ENCODE measurements at places on chromosomes 2 and 18.

GRCh38 chr2:217023611-217024010 lies 163.7 kb upstream of the TNP1 start:
- DNase-seq = no peak

DNA sequence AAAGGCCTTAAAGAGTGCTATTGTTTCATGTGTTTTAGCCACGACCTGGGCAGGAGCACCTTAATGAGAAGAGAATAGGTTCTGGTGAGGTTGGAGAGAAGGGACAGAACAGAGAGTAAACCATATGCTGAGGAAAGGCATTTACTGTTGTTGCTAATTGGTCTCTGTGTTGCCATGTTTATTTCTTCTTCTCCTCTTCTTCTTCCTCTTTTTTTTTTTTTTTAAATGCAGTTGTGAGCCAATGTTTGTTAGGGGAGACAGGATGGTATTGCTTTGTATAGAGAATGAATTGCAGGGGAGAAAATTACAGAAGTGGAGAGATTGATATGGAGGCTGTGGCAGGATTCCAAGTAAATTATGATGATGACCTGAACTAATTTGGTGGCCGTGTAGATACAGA lies 2.6 kb downstream of the SCN9A start:
- no peak for DNase-seq

DNA sequence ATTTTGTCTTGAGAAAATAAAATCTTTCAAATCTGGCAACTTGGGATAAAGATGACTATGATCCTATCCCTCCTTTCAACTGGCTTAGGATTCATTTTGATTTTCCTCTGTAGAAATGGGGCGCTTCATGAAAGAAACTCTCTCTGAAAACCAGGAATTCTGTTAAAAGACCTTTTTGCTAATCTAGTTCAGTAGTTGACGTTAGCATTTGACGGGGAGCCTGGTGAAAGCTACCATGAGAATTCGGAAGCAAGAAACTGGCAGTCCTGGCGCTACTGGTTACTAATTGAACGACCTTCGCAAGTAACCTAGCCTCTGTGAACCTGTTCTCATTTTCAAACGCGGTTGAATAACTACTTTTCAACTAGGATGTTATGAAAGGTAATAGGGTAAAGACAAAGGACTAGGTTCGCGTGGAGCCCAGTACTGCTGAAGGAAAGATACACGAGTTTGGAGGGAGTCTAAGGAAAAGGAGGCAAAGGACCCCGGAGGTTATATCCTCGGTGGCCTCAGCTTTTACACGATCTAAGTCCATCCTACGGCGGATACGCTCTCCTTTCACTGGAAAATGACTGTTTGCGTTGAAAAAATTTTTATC lies 604 bp upstream of the STK11IP start:
- peak; percentile 62 for DNase-seq

GRCh38 chr2:49686291-49686690 lies 532.0 kb upstream of the FSHR start:
- no peak for DNase-seq

- DNase-seq = no peak
Measured at GRCh38 chr2:226124548-226125011, 675.0 kb downstream of the IRS1 start.

- no peak for DNase-seq
Measured at GRCh38 chr2:39688181-39688580, 22.5 kb downstream of the TMEM178A start.

GRCh38 chr2:6168485-6168884 lies 476.3 kb downstream of the SOX11 start:
- no peak for DNase-seq

GRCh38 chr2:201901786-201902185 lies 95.4 kb downstream of the CDK15 start:
- no peak for DNase-seq

DNA sequence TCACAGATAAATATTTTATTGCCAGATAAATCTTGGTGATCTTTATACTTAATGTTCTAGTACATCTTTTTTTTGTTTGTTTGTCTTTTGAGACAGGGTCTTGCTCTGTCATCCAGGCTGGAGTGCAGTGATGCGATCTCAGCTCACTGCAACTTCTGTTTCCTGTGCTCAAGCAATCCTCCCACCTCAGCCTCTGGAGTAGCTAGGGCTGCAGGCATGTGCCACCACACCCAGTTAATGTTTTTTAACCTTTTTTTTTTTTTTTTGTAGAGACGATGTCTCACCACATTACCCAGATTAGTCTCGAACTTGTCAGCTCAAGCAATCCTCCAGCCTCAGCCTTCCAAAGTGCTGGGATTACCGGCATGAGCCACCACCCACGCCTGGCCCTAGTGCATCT lies 9.1 kb upstream of the C1GALT1C1L start:
- peak; percentile 41 for DNase-seq

- no peak for DNase-seq
Measured at GRCh38 chr2:66930339-66931220, 466.6 kb upstream of the ETAA1 start.

DNA sequence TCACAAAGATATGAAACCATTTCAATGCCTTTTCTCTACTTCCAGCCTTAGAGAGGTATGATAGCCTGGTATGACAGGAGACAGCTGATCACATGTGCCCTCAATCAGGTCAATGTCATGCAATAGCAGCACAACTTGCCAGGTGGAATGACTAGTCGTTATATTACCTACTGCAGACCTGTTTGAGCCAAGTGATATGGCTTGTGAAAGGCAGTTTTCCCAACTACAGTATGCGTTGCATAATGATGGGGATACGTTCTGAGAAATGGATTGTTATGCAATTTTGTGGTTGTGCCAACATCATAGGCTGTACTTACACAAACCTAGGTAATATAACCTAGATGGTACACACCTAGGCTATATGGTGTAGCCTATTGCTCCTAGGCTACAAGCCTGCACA lies 262.8 kb downstream of the ICOS start:
- no peak for DNase-seq

- DNase-seq = no peak
Measured at GRCh38 chr2:168889635-168890005, 610 bp downstream of the SPC25 start.

DNA sequence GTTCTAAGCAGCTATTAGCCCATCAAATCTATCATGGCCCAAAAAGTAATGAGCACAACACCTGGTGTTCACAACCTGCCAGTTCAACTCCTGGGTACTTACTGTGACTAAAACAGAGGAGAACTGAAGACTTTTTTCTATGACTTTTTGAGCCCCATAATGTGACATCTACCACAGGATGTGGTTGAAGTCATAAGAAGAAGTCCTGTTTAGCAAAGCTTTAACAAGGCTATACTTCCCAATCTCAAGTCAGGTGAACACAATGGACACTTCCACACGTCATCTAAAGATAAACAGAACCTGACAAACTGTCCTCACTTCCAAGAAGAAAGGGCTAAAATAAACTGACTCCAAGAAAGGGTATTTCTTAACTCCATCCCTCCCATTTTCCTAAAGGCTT lies 138.8 kb downstream of the ATAD2B start:
- DNase-seq = no peak

GRCh38 chr2:12059616-12060441 lies 313.4 kb downstream of the LPIN1 start:
- no peak for DNase-seq

DNA sequence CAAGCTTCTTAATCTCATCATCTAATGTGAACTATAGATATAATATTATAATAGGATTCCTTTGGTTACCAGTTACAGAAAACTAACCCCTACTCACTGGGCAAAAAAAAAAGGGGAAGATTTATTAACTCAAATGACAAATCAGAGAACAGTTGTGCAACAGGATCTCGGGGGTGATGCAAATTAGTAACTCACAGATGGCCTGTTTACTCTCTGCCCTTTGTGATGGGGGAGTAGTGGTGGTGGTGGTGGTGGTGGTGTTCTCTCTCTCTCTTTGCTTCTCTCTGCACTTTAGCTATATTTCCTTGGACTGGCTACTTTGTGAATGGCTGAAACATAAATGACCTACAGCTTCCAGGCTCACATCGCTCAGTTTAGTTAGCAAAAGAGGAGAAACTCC lies 59.0 kb downstream of the TMEM247 start:
- no peak for DNase-seq

- no peak for DNase-seq
Measured at GRCh38 chr18:32156855-32157254, 33.0 kb upstream of the MEP1B start.

- DNase-seq = no peak
Measured at GRCh38 chr2:46735108-46735691, 180.4 kb downstream of the MCFD2 start.

DNA sequence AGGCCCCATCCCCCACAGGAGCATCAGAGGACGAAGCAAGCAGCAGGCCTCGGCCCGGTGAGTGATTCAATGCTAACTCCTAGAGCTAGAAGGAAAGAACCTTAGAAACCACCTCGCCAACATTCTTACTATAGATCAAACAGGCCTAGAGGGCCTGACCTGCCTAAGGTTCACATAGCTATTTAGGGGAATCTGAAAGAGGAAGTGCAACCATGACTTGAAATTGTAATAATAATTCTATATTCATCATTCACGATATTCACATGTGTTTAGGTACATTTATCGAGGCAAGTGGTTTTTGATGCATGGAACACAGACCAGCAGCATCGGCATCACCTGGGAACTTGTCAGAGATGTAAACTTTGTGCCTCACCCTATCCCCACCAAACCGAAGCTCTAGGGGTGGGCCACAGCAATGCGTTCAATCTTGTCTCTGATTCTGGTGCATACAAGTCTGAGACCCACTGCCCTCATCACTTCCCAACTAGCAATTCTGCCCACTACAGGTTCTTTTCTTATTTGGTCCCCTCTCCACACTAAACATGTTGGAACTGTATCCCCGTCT lies 78.0 kb upstream of the DNMT3A start:
- no peak for DNase-seq

DNA sequence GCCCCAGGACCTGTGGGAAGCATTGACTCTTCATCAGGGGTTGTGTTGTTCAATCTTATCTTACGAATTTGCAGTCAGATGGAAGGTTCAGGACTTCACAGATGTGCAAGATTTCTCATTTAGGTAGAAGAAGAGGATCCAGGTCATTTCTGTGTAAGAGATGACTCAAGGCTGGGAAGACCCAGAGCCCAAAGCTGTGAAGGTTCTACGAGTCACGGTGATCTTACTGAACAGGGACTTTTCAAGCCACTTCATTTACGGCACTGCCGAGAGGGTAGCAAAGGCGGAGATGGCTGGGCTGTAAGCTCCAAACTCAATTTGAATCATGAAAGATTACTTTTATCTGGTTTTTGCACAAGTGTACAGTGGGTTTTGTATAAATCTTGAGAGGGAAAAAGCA lies 228.0 kb upstream of the MEX3C start:
- no peak for DNase-seq

DNA sequence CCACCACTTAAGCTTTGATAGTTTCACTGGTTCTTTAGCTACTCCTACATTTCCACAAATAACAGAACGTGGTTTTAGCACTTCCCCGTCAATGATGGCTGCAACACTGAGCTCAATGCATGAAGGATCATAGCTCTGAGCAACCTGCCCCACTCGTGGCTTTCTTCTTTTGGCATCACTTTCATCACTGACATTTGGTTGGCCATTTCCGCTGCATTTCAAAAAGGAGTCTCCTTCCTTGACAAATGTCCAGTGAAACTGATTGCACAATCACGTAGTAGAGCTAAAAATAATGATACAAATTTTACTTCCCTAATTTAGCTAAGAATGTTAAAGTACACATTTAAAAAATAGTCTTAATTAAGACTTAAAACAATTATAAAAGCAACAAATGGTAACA lies 205.2 kb upstream of the HDAC4 start:
- no peak for DNase-seq

- DNase-seq = no peak
Measured at GRCh38 chr2:102837626-102838198, 75.9 kb downstream of the TMEM182 start.

DNA sequence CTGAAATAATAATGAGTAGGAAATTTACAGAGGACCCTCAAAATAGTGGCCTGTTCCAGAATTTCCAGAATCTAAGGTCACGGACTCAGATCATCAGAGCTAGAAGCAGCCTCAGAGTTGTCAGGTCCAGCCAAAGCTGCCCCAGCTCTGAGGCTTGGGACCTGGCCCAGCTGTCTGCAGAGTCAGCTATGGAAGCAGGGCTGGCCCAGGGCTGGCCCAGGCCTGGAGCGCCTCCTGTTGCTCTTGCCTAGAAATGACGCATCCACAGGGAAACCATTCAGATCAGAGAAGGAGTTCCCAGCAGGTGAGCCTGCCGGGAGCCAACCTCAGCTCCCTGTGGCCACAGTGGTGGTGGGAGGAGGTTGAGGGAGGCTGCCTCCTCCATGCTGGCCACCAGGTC lies 106.7 kb upstream of the ARL4C start:
- no peak for DNase-seq

DNA sequence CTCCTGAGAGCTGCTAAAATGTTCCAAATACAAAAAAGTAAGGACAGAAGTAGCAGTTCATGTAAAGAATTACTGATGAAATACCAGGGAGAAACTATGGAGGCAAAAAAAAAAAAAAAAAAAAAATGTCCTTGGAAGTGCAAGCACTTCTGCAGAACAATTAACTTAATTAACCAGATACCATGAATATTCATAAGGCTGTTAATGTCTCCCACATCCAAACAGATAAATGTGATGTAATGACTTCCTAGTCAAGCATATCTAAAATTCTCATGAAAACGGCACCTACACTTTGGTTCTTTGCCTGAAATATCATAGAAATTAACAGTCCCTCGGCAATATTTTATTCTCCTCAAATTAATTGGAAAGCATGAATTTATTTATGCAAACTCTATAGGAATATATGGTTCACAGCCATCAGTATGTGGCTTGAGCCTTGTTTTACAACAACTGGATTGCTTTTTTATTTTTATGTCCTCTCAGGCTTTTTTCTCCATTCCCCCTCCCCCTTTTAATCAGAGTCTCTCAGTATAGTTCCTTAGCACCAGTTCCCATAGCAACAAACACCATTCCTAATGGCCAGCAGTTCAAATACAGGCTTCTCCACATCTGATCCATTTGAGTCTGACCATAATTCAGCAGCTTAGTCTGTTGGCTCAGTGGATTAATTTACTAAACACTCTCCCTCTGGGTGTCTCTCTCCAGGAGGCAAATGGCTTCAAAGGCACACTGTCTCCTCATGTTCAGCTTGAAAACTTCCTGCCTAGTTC lies 97.1 kb downstream of the ITGA4 start:
- no peak for DNase-seq

Data from kidney glomerular epithelial cell (primary cell).